ENCODE measurements at places on chromosomes 6 and 20. TPM values are rescaled to one million over a fixed set of nuclear protein-coding genes. Genes with fewer than 3 reads are reported as not detected.

GRCh38 chr20:46634528-46634927, 16.7 kb downstream of the SLC13A3 start:
- peaks cover 13% of the 10 kb centered on the region for H3K27me3 ChIP-seq
- H3K27ac ChIP-seq, result no peak overlapping the region
- no peaks in the 10 kb centered on the region for H3K4me1 ChIP-seq
- H3K36me3 ChIP-seq, result no peaks in the 10 kb centered on the region
- no peak for DNase-seq

- H3K4me1 ChIP-seq, result no peaks in the 10 kb centered on the region
- no peak for DNase-seq
- H3K36me3 ChIP-seq, result no peaks in the 10 kb centered on the region
- H3K27me3 ChIP-seq, result peaks cover 4% of the 10 kb centered on the region
- no peak overlapping the region for H3K27ac ChIP-seq
- H3K4me3 ChIP-seq, result no peak overlapping the region
Observed at GRCh38 chr6:12621754-12622153, 94.8 kb upstream of the PHACTR1 start.

- H3K36me3 ChIP-seq, result no peaks in the 10 kb centered on the region
- no peaks in the 10 kb centered on the region for H3K4me1 ChIP-seq
- no peak overlapping the region for H3K4me3 ChIP-seq
- H3K27ac ChIP-seq, result no peak overlapping the region
Observed at GRCh38 chr20:46773680-46774079, 64.2 kb downstream of the SLC2A10 start.

- no peak overlapping the region for H3K27ac ChIP-seq
- H3K4me1 ChIP-seq, result no peaks in the 10 kb centered on the region
- no peak for DNase-seq
- H3K36me3 ChIP-seq, result no peaks in the 10 kb centered on the region
Observed at GRCh38 chr6:101502818-101503217, 109.3 kb downstream of the GRIK2 start.

DNA sequence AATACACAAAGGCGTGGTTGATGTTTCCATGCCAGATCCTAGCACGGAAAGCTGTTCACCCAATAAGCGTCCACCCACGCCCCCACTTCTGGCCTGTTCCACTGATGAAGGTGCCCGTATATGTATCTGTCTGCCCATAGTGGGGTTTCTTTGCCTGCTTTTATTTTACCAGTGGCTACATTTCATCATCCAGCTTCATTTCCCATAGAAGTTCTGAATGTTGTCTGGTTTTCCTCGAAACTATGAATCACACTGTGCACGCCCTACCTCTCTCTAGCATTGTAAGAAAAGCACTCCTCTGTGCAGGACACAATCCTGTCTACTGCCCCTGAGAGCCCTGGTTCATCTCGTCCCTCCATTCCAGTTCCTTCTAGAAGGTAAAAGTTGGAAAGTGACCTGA, 8.8 kb upstream of the CD93 start:
- no peaks in the 10 kb centered on the region for H3K36me3 ChIP-seq
- H3K4me3 ChIP-seq, result no peak overlapping the region
- H3K4me1 ChIP-seq, result no peaks in the 10 kb centered on the region

DNA sequence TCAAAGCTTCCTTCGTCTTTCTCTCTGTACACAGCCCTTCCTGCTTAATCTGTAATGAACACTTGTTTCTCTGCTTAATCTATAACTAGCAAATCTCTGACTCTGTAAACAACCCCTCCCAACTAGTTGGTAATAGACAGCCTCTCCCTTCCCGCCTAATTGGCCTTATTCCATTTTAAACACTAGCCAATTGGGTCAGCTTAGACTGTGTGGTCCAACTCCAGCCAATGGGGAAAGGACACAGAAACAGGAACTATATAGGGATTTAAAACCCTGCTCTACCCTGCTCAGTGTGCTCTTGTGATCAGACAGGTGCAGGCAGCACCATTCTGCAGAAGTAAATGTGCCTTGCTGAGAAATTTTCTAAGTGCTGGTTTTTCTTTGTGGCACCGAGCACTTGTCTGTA, 18.5 kb downstream of the CHD6 start:
- H3K4me3 ChIP-seq, result no peak overlapping the region
- no peak overlapping the region for H3K27ac ChIP-seq
- peaks cover 6% of the 10 kb centered on the region for H3K4me1 ChIP-seq
- DNase-seq, result no peak

- no peak overlapping the region for H3K4me3 ChIP-seq
- H3K27ac ChIP-seq, result no peak overlapping the region
- DNase-seq, result no peak
- no peaks in the 10 kb centered on the region for H3K36me3 ChIP-seq
- H3K4me1 ChIP-seq, result peaks cover 20% of the 10 kb centered on the region
- no peaks in the 10 kb centered on the region for H3K27me3 ChIP-seq
Observed at GRCh38 chr20:57672164-57672563, 37.7 kb downstream of the PMEPA1 start.

GRCh38 chr6:163789199-163789810, 374.8 kb downstream of the QKI start:
- no peaks in the 10 kb centered on the region for H3K36me3 ChIP-seq
- H3K27ac ChIP-seq, result no peak overlapping the region
- DNase-seq, result no peak
- H3K27me3 ChIP-seq, result peaks cover 13% of the 10 kb centered on the region
- H3K4me3 ChIP-seq, result no peak overlapping the region

- H3K4me3 ChIP-seq, result no peak overlapping the region
- DNase-seq, result no peak
- H3K36me3 ChIP-seq, result peaks cover 17% of the 10 kb centered on the region
- H3K27ac ChIP-seq, result no peak overlapping the region
- no peaks in the 10 kb centered on the region for H3K27me3 ChIP-seq
Observed at GRCh38 chr6:15395087-15395486, 149.2 kb downstream of the JARID2 start.

GRCh38 chr20:17904027-17904426, 64.6 kb downstream of the SNX5 start:
- peaks cover 10% of the 10 kb centered on the region for H3K27me3 ChIP-seq
- H3K4me3 ChIP-seq, result no peak overlapping the region
- H3K4me1 ChIP-seq, result peaks cover 5% of the 10 kb centered on the region
- H3K27ac ChIP-seq, result no peak overlapping the region
- no peaks in the 10 kb centered on the region for H3K36me3 ChIP-seq

- H3K4me3 ChIP-seq, result no peak overlapping the region
- no peaks in the 10 kb centered on the region for H3K36me3 ChIP-seq
- peaks cover 4% of the 10 kb centered on the region for H3K27me3 ChIP-seq
- peaks cover 6% of the 10 kb centered on the region for H3K4me1 ChIP-seq
- DNase-seq, result no peak
Observed at GRCh38 chr6:47135772-47136171, 93.6 kb upstream of the ADGRF1 start.

- no peaks in the 10 kb centered on the region for H3K4me1 ChIP-seq
- H3K4me3 ChIP-seq, result no peak overlapping the region
- no peak overlapping the region for H3K27ac ChIP-seq
- H3K27me3 ChIP-seq, result no peaks in the 10 kb centered on the region
Observed at GRCh38 chr6:48782225-48782624, 671.2 kb upstream of the PTCHD4 start.

DNA sequence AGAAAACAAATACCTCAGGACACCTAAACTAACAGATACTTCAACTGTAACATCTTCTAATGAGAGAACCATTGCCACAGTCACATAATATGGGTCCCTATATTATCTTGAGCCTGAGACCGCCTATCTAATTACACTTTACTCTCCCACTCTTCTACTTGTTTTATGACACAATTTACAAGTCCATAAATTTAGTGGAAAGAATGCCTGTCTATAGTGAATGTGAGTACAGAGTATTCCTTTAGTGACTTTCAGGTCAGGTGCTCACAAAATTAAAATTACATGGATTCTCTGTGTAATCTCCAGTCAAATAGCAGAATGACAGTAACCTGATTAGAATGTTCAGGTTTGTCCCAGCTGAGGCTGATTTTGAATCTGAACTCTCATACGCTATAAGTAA, 624.1 kb downstream of the PKHD1 start:
- no peak for DNase-seq
- H3K36me3 ChIP-seq, result no peaks in the 10 kb centered on the region
- H3K4me3 ChIP-seq, result no peak overlapping the region
- H3K4me1 ChIP-seq, result no peaks in the 10 kb centered on the region
- peaks cover 2% of the 10 kb centered on the region for H3K27me3 ChIP-seq
- no peak overlapping the region for H3K27ac ChIP-seq

DNA sequence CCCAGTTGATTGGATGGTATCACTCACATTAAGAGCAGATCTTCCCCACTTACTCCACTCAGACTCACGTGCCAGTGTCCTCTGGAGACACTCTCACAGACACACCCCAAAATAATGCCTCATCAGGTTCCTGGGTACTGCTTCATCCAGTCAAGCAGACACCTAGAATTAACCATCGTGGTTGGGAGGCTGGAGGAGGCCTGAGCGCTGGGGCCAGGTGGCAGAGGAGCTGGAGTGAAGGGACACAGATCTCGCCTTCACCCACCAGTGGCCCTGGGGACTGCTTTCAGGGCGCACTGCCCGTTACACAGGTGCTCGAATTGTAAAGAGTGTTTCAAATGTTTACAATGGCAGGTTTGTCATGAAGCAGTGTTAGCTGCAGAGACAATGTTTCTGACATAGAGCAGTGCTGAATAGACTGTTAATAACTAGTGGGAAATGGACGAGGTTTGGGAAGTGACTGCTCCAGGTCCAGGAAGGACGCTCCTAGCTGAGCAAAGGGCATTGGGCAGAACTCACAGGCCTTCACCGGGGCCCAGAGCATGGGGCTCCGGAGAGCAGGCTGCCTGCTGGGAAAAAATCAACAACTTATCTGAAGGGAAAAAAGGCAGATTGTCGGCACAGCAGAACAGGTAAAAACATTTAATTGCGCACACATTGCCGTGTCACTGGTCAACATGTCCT, 38.4 kb downstream of the TMEM242 start:
- no peak for DNase-seq
- no peaks in the 10 kb centered on the region for H3K4me1 ChIP-seq
- H3K27ac ChIP-seq, result no peak overlapping the region
- H3K4me3 ChIP-seq, result no peak overlapping the region

GRCh38 chr6:107571354-107571753, 81.4 kb downstream of the SOBP start:
- H3K27me3 ChIP-seq, result peaks cover 4% of the 10 kb centered on the region
- no peaks in the 10 kb centered on the region for H3K36me3 ChIP-seq
- H3K27ac ChIP-seq, result no peak overlapping the region
- no peaks in the 10 kb centered on the region for H3K4me1 ChIP-seq

GRCh38 chr6:35174501-35174900, 33.4 kb upstream of the TCP11 start:
- H3K36me3 ChIP-seq, result no peaks in the 10 kb centered on the region
- H3K27me3 ChIP-seq, result peaks cover 5% of the 10 kb centered on the region
- no peak overlapping the region for H3K27ac ChIP-seq
- H3K4me3 ChIP-seq, result no peak overlapping the region
- H3K4me1 ChIP-seq, result no peaks in the 10 kb centered on the region
- DNase-seq, result no peak

- H3K36me3 ChIP-seq, result peaks cover 13% of the 10 kb centered on the region
- H3K4me1 ChIP-seq, result peaks cover 24% of the 10 kb centered on the region
- DNase-seq, result peak; percentile 76
- H3K4me3 ChIP-seq, result peak within 1 kb of the TSS; percentile 82
- peaks cover 24% of the 10 kb centered on the region for H3K27me3 ChIP-seq
- peak within 1 kb of the TSS; percentile 75 for H3K27ac ChIP-seq
Observed at GRCh38 chr20:46512943-46513844, at the start of gene ZNF334. Gene ZNF334 (minus strand): TSS chr20:46513559. CDS start chr20:46512102, 1,457 bp downstream.

GRCh38 chr20:25065625-25066338, 7.8 kb upstream of the ACSS1 start:
- no peak overlapping the region for H3K4me3 ChIP-seq
- peaks cover 4% of the 10 kb centered on the region for H3K4me1 ChIP-seq
- H3K36me3 ChIP-seq, result no peaks in the 10 kb centered on the region

- H3K27ac ChIP-seq, result no peak overlapping the region
- peaks cover 2% of the 10 kb centered on the region for H3K4me1 ChIP-seq
- H3K36me3 ChIP-seq, result peaks cover 48% of the 10 kb centered on the region
- H3K4me3 ChIP-seq, result no peak overlapping the region
- H3K27me3 ChIP-seq, result no peaks in the 10 kb centered on the region
Observed at GRCh38 chr6:44444853-44445252, 57.3 kb downstream of the CDC5L start.

GRCh38 chr6:125293587-125293986, 8.2 kb downstream of the HDDC2 start:
- H3K27ac ChIP-seq, result no peak overlapping the region
- H3K4me1 ChIP-seq, result peaks cover 47% of the 10 kb centered on the region
- DNase-seq, result no peak
- H3K4me3 ChIP-seq, result no peak overlapping the region
- H3K36me3 ChIP-seq, result peaks cover 81% of the 10 kb centered on the region
- H3K27me3 ChIP-seq, result no peaks in the 10 kb centered on the region

DNA sequence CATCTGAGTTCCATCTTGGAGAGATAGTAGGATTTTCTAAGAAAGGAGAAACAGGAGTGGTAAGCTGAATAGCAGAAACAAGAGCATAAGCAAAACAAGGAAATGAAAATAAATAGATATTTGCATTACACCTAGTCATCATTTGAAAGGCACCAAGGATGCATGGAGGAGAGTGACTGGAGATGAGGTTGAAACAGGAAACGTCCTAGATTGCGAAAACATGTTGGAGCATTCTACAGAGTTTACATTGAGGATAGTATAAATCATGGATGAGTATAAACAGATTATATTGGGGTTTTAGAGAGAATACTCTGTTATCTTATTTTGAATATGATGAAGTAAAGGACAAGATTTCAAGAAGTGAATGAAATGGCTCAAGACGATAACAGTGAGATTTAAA, 507.3 kb downstream of the EYS start:
- no peak overlapping the region for H3K27ac ChIP-seq
- no peaks in the 10 kb centered on the region for H3K36me3 ChIP-seq
- DNase-seq, result no peak
- no peaks in the 10 kb centered on the region for H3K27me3 ChIP-seq
- no peaks in the 10 kb centered on the region for H3K4me1 ChIP-seq

DNA sequence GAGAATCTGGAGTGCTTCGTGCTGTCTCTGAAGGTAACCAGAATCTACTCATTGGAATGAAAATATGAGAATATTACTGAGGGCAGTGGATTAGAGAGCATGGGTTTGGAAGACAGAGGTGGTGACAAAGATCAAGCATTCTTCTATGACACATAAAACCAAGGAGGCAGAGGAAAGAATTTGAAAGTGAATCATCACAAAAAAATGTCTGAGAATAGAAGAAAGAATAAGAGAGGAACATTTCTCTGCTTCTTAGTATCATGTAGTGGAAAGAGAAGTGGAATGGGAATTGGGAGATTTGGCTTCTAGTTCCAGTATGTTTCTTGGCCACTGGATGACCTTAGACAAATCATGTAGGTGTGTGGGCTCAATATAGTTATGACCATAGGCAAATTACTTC, 474.0 kb downstream of the TFAP2B start:
- H3K4me3 ChIP-seq, result no peak overlapping the region
- H3K36me3 ChIP-seq, result no peaks in the 10 kb centered on the region
- no peak for DNase-seq
- no peaks in the 10 kb centered on the region for H3K4me1 ChIP-seq
- no peaks in the 10 kb centered on the region for H3K27me3 ChIP-seq
- no peak overlapping the region for H3K27ac ChIP-seq

The KCNQ5 gene
- 14.6 TPM for total RNA-seq

The HLA-DRB1 gene
- total RNA-seq, result 22.7 TPM

The PREX1 gene
- 79.7 TPM for total RNA-seq

The WFDC6 gene
- total RNA-seq, result not detected

The PTGIS gene
- total RNA-seq, result 1.5 TPM

The BMP7 gene
- not detected for total RNA-seq

The PLN gene
- not detected for total RNA-seq

The QRSL1 gene
- total RNA-seq, result 20.8 TPM

The DNAH8 gene
- not detected for total RNA-seq

The HUS1B gene
- 1.0 TPM for total RNA-seq

The PCED1A gene
- 34.3 TPM for total RNA-seq

The HLA-DRA gene
- total RNA-seq, result 9.2 TPM

The PPP1R18 gene
- 174 TPM for total RNA-seq

The SLC32A1 gene
- total RNA-seq, result not detected

The MCCD1 gene
- not detected for total RNA-seq

The SEMG1 gene
- not detected for total RNA-seq
